ENCODE measurements at places on chromosomes 1 and 21.

GRCh38 chr1:48776393-48777218 lies at the start of gene BEND5:
TSS of gene BEND5 (minus strand) at chr1:48776891. CDS start at chr1:48776831, 60 bp downstream.
- DNase-seq: no peak

- no peak for DNase-seq
Measured at GRCh38 chr21:16302851-16303282, 573.1 kb downstream of the USP25 start.

- DNase-seq: no peak
Measured at GRCh38 chr1:15014516-15014915, 139.0 kb upstream of the TMEM51 start.

DNA sequence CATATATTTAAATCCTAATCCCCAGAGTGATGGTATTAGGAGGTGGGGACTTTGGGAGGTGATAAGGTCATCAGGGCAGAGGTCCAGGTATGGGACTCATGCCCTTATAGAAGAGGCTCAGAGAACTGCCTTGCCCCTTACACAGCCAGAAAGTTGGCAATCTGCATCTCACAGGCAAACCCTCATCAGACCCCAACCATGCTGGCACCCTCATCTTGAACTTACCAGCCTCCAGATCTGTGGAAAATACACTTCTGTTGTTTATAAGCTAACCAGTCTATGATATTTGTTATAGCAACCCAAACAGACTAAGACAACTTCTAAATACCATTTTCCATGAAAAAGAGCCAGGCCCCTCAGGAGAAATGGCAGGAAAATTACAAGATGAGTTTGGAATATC lies 69.3 kb upstream of the PRDX6 start:
- no peak for DNase-seq

- DNase-seq: no peak
Measured at GRCh38 chr1:117605164-117605773, 579 bp upstream of the TENT5C start.

- DNase-seq: no peak
Measured at GRCh38 chr1:205304046-205304694, 17.4 kb downstream of the NUAK2 start.

DNA sequence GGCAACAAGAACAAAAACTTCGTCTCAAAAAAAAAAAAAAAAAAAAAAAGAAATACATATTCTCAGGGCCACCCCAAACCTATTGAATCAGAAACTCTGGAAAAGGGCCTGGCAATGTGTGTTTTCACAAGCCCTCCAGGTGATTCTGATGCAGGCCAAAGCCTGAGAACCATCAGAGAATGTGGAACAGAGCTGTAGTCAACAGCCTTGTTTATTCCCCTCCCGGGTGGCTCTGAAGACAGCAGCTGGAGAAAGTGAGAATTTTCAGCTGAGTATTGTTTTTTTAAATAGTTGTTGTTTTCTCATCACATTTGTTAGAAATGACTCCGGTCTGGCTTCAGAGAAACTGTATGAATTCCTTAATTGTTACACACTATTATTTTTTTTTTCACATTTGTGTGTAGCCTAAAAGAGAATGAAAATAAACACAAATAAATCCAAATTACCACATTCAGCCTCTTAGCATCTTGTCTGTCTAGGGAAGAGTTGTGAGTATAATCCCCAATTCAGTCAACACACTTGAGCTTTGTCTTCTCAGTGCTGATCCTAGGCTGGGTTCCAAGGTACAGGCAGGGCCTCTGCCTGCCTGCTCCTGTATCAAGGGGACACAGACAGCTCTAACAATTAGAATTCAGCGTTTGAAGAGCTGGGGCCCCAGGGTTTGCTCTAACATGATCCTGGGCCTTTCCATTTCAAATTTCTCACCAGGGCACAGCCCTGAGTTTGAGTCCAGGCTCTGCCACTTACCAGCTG lies 6.6 kb upstream of the AZIN2 start:
- no peak for DNase-seq

DNA sequence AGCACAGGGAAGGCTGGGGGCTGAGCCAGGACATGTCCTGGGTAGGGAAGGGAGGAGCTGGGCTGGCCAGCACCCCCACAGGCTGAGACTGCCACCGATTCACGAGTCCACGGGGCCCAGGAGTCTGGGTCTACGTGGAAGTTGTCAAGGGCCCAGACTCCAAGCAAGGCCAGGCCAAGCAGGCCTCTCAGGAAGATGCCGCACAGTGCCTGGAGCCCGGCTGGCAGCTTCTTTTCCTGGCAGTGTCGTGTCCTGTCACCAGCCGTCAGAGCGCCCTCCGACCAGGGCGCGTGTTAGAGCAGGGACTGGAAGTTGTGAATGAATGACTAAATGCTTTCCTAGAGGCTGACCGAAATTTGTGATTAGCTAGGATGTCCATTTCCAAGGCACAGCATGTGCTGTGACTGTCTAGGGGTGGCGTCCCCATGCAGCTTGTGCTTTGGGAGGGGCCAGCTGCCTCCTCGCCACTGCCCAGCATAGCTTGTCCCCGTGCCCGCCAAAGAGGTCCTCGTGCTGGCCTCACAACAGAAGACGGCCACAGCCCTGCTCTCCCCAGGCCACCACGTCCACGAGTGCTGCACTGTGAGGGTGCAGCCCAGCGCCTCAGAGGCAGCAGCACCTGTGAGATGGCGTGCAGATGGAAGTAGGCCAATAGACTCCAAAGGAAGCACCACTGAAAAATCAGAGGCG lies 147.4 kb upstream of the COL6A1 start:
- DNase-seq: no peak

DNA sequence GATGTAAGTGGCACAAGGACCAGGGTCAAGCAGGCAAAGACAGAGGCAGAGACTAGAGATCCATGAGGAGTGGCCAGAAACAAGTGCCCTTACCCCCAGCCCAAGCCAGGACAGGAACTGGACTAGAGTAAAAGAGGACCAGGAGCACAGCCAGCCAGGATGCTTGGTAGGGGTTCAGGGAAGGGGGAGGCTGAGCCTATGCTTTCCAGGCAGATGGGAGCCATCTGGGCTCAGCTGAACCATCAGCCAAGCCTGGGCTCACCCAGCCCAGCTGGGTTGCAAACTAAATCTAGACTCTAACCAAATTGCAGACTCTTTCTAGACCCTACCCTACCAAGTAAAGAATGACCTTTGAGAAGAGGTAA lies 15.2 kb downstream of the PDZK1IP1 start:
- DNase-seq: no peak

DNA sequence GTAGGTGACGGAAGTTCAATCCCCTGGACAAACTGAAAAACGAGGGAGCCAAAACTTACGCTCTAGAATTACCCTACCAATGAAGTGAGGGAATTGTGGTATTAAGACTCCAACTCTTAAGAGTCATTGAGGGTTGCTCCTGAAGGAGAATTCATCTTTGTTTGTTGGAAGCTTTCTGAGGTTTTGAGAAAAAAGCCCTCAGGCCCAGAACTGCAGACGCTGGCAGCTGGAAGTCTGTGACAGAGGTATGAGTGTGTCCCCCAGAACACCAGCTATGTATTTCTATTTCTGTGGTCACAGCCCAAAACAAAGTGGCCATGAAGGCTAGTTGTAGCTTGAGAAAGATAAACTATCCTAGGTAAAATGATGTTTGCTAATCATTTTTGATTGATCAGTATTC lies 438.8 kb upstream of the B3GALT2 start:
- DNase-seq: peak; percentile 28

GRCh38 chr1:218315638-218316037 lies 29.5 kb upstream of the TGFB2 start:
- no peak for DNase-seq

DNA sequence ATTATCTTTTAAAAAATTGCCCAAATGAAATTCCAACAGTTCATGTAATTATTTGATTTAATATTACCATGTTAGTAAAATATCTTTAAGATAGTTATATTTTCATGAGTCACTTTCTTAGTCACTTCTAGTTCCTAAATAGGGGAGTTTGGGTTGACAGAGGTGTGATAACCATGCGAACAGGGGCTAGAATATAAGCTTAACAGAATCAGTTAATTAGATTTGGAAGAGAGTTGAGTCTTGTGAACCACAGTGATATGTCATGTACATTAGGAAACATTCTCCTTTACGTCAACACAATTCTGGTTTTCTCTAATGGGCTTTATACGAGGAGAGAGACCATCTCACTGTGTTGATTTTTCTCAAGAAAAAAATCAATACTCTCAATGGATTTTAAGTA lies 64.8 kb upstream of the ZNF281 start:
- DNase-seq: no peak

GRCh38 chr1:10252508-10252907 lies 42.1 kb downstream of the KIF1B start:
- DNase-seq: peak; percentile 52

DNA sequence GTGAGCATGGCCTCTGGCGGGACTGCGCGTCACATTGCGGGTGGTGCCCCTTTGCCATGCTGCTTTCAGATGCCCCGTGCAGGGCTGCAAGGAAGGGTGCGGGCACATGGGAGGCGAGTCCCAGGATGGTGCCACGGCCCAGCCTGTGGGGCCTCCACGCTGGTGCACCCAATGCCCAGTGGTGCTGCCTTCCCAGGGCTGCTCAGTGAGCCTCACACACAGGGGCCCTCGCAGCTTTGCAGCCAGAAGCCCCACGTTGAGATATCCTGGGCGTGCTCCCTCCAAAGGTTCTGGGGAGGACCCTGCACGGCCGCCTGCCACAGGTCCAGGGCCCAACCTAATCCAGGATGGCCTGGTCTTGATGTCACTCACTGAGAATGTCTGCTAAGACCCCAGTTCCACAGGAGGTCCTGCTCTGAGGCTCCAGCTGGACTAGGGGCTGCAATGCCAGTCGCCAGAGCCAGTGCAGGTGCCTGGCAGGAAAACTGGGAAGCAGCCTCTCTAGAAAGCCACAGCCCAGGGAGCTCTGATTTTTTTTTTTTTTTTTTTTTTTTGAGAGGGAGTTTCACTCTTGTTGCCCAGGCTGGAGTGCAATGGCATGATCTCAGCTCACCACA lies 34.1 kb upstream of the PRSS38 start:
- no peak for DNase-seq

DNA sequence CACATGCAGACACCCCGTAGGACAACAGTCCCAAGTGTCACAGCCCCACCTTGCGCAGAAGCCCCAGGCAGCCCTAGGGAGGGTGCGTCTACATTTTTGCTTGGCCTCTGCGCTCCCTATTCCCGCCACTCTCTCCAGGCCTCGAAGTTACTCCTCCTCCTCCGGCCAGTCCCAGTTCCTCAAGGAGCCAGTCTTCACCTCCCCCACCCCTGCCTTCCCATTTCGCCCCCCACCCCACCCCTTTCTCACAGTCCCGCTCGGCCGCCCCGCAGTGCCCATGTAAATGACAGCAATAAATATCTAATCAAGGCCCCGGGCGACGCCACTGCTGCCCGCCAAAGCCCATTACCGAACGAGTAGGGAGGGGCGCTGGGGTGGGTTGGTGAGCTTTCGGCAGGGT lies 3.2 kb downstream of the DMBX1 start:
- no peak for DNase-seq

GRCh38 chr1:225851805-225852204 lies 30.4 kb downstream of the TMEM63A start:
- DNase-seq: no peak

GRCh38 chr1:46003315-46003714 lies 129.1 kb downstream of the PIK3R3 start:
- DNase-seq: no peak

- no peak for DNase-seq
Measured at GRCh38 chr1:82525378-82525777, 724.6 kb downstream of the ADGRL2 start.

DNA sequence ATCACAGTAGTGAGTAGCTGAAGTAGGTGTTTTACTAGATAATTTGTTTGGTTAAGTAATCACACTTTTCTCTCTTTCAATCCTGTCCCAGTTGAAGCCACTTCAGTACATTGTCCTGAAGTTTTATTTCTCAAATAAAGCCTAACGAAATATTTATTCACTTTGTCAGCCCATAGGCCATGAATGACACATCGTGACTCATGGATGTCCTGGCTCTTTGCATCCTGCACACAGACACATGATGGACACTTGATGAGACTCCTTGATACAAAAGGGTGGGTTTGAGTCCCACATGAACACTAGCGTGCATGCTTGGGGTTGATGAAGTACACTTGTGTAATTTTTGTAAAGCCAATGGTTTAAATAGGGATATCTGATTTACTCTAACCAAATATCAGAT lies 22.7 kb upstream of the LAMC2 start:
- peak; percentile 98 for DNase-seq

DNA sequence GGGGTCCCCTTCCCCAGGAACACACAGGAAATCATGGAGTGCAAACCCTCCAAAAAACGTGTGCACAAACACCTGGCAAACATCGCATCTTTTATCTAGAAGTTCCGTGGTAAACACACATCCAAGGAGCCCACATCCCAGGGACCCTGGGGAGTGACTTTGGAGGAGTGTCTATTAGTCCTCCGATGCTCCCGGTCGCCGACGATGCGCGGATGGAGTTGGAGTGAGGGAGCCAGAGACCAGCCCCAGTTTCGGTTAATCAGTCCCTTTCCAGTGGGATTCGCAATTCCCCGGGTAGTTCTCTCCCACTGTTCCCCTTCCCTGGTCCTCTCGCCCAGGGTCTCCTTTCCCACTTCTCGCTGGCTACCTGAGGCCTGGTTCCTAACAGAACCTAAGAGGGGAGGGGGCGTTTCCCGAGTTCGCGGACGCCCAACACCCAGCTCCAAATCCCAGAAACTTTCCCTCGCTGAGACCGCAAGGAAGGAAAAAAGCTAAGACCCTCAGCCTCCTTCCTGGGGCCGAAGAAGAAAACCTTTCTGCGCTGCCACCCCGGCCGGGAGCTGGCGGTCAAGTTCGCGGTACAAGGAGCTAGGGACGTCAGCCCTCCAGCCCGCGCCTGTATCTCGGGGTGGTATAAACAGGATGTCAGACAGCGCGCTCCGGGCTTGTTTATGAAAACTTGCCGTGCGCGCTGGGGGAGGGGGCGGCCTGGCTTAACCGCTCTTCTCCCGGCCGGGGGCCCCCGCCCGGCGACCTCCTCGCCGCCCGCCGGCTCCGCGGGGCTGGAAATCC lies 787 bp downstream of the JAK1 start:
- DNase-seq: no peak

- DNase-seq: peak; percentile 96
Measured at GRCh38 chr1:162690672-162691434, 58.6 kb downstream of the DDR2 start.

DNA sequence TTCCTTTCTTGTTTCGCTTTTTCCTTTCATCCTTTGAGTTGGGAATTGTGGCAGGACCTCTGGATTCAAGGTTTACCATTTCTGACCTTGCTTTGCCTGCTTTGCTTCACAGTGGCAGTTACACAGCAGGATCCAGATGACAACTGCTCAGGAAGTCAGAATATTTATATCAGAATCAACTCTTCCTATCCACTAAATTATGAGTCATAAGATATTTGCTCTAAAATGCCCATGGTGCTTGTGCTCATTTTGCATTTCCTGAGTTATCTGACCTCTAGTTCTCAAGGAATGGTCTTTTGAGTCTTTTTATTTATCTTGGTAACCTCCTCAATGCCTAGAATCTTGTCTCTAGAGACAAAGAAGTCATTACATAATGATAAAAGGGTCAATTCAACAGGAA lies 290.8 kb downstream of the LRRC7 start:
- no peak for DNase-seq

GRCh38 chr1:11245904-11246719 lies 16.2 kb downstream of the MTOR start:
- no peak for DNase-seq

- no peak for DNase-seq
Measured at GRCh38 chr1:38788341-38789336, 70.9 kb downstream of the RRAGC start.

GRCh38 chr1:75328691-75329090 lies 194.5 kb downstream of the LHX8 start:
- DNase-seq: no peak
